SJSA1 (cell line): ENCODE measurements at places on chromosomes 2 and 18. TPM values are rescaled to one million over a fixed set of nuclear protein-coding genes. Genes with fewer than 3 reads are reported as not detected.

GRCh38 chr2:10392951-10393639, 55.0 kb downstream of the ODC1 start:
- peaks cover 24% of the 10 kb centered on the region for H3K4me1 ChIP-seq
- no peak overlapping the region for H3K27ac ChIP-seq
- H3K27me3 ChIP-seq = no peaks in the 10 kb centered on the region
- H3K4me3 ChIP-seq = no peak overlapping the region
- DNase-seq = no peak

Gene PROC
- total RNA-seq = 0.63 TPM in 1 of 2 replicates, not detected in the other

Gene GAREM1
- 2.9 and 5.1 TPM in 2 replicates for total RNA-seq

Gene MC2R
- total RNA-seq = not detected in 2 replicates

DNA sequence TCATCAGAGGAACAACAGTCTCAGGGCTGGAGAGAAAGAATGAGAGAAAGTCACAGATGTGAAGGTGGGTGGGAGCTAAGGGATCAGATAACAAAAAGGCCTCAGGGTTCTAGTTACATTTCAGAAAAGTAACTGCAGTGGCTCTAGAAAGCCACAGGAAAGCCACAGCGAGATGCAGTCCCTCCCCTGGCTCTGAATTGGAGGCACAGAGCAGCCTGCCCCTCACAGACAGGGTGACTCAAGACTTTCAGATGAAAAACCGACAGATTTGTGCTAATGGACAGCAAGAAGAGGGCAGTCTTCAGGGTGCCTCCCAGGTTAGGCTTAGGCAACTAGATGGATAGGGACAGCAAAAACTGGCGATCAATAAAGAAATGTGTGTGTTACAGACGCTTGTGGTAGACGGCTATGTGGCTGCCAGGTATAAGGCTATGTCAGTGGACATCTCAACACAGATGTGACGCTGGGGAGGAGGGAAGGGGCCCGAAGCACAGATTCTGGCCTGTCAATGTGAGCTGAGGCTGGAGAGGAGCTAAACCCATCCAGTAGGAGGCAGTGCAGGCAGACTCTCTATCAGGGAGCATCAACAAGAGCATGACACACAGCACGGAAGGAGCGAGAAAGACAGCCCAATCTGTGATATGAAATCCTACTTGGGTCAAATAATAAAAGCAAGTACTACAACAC, 26.2 kb downstream of the UNC50 start:
- no peak overlapping the region for H3K27ac ChIP-seq
- no peak overlapping the region for H3K4me3 ChIP-seq
- H3K4me1 ChIP-seq = no peaks in the 10 kb centered on the region
- no peak for DNase-seq
- H3K36me3 ChIP-seq = no peaks in the 10 kb centered on the region

- H3K4me1 ChIP-seq = no peaks in the 10 kb centered on the region
- H3K36me3 ChIP-seq = no peaks in the 10 kb centered on the region
- no peak overlapping the region for H3K4me3 ChIP-seq
- H3K27me3 ChIP-seq = no peaks in the 10 kb centered on the region
- no peak overlapping the region for H3K27ac ChIP-seq
- DNase-seq = no peak
Observed at GRCh38 chr2:212928681-212929080, 222.7 kb downstream of the IKZF2 start.

DNA sequence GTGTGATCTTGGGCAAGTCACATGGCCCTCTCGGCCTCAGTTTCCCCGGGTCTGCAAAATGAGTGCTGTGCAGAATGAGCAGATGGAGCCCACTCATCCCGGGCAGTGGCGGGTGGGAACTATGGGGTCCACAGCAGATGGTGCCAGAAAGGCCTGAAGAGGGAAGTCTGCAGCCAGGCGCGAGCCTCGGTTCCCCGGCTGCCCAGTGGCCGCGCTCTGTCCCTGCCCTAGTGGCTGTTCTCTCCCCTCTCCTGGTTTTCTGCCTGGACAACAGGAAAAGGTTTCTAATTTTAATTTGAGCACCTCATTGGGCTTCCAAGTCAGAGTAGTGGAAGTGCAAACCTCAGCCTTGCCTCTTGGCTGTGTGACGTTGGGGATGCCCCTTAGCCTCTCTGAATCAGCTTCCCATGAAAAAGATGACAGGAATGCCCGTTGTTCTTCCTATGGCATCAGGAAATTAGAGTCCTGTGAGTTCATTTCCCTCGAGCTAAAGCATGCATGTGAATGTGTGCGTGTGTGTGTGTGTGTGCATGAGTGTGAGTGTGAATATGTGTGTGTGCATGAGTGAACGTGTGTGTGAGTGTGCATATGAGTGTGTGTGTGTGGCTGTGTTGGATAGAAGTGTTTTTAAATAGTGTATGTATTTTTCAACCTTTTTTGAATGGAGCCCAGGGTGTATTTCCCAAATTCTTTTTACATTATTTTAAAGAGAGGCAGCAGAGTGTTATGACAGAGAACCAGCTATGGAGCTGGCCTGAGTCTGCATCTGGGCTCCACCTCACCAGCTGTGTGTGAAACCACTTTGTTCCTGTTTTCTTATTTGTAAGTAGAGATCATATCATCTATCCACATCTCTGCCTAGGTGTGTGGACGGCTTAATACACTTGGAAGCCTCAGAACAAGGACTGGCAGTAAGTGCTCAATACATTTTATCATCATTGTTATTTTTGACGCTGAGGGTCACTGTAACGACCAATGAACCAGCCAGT, 41.3 kb downstream of the RRM2 start:
- no peaks in the 10 kb centered on the region for H3K27me3 ChIP-seq
- H3K36me3 ChIP-seq = peaks cover 33% of the 10 kb centered on the region
- no peak overlapping the region for H3K4me3 ChIP-seq
- no peak overlapping the region for H3K27ac ChIP-seq
